ENCODE measurements at places on chromosomes 7 and 10.

- no peak for DNase-seq
These were observed 40.3 kb downstream of the ARHGAP22 start for GRCh38 chr10:48564466-48565160.

DNA sequence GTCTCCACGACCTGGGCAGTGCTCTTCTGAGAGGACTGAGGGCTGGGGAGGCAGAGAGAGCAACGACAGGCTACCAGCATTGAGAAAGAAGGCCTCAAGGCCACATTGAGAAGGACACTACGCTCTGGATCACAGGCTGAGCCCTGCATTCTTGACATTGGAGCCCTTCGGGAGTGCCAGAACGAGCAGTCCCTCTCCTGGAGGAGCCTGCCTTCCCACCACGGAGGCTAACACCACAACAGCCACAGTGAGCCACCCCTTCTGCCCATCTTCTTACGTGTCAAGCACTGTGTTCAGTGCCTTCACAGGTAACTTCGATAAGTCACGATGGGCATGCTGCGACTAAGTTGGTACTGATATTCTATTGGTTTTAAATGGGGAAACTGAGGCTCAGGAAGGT is 267.8 kb downstream of the RPS24 start:
- DNase-seq, result no peak

- no peak for DNase-seq
These were observed 27.5 kb downstream of the LMBR1 start for GRCh38 chr7:156865493-156865892.

DNA sequence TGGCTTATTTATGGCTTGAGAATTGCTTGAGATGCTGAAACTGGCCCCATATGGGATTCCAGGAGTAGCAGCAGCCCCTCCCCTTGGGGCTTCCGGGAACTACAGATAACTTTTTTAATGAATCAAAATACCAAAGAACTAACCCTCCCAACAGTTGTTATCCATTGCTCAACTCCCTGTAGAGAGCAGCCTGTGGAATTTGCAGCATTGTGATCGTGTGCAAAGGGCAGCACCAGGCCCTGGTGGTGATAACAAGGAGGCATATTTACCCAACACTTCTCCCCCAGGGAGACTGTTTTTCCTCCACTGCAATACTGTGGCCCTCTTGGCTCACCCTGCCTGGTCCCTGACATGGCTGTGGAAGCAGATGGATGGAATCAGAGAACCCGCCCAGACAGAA is 196.2 kb downstream of the PLXNA4 start:
- DNase-seq, result peak; percentile 95

- DNase-seq, result no peak
These were observed 42.5 kb upstream of the KCNMA1 start for GRCh38 chr10:77680065-77680464.

DNA sequence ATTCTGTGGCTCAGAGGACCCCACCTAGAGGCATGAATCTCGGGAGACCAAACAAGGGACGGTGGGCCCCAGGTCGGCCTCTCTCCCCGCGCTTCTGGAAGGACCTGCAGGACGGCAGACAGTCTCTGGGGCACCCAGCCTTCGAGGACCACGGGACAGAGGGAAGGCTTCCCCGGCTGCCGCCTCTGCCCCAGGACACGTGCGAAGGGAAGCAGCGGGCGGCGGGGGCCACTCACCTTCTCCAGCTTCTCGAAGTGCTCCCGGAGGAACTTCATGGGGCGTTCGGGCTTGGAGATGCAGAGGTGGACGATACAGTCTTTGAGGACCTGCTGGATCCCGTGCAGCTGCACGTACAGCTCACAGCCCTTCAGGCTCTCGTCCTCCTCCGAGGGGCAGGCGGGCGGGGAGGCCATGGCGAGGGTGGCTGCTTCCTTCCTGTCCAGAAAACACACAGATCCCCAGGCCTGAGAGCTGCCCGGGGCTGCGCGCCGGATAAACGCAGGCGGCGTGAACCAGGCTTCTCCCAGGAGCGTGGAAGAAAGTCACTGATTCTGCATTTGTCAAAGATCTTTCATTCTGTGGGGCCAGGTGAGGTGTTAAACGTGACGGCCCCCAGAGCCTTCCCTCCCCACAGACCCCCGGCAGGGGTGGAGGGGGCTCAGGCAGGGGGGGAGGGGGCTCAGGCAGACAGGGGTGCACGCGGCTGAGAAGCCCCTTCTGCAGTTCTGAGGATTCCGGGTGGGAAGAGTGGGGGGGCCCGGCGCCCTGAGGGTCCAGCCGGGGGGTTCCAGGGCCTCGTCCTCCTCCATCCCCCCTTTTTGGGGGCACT is 15.2 kb upstream of the DNAAF5 start:
- DNase-seq, result no peak

DNA sequence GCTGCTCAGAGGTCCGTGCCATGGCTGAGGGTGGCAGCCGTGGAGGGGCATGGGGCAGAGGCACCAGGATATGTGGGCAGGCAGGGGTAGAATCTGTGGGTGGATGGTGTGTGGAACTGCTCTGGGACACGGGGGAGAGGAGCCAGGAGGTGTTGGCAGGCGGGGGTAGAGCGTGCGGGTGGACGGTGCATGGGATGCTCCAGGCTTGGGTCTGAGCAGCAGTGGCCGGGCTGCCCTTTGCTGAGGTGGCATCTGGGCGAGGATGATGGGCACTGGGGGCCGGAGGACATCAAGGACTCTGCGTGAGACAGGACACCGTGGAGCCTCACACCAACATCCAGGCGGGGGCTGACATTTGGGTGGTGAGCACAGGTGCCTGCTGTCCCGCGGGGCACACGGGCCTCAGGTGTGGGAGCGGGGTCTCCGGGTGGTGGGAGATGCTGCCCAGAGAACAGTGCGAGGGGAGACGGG is 46.2 kb downstream of the JAKMIP3 start:
- DNase-seq, result no peak

- DNase-seq, result no peak
These were observed 19.6 kb upstream of the PRKAG2 start for GRCh38 chr7:151896486-151896885.

GRCh38 chr7:76428868-76429805 is 4.4 kb downstream of the ZP3 start:
- DNase-seq, result peak; percentile 55

- peak; percentile 59 for DNase-seq
These were observed 85.5 kb upstream of the PRKG1 start for GRCh38 chr10:50988792-50989191.

GRCh38 chr10:68192113-68192512 is 39.8 kb downstream of the ATOH7 start:
- DNase-seq, result no peak

DNA sequence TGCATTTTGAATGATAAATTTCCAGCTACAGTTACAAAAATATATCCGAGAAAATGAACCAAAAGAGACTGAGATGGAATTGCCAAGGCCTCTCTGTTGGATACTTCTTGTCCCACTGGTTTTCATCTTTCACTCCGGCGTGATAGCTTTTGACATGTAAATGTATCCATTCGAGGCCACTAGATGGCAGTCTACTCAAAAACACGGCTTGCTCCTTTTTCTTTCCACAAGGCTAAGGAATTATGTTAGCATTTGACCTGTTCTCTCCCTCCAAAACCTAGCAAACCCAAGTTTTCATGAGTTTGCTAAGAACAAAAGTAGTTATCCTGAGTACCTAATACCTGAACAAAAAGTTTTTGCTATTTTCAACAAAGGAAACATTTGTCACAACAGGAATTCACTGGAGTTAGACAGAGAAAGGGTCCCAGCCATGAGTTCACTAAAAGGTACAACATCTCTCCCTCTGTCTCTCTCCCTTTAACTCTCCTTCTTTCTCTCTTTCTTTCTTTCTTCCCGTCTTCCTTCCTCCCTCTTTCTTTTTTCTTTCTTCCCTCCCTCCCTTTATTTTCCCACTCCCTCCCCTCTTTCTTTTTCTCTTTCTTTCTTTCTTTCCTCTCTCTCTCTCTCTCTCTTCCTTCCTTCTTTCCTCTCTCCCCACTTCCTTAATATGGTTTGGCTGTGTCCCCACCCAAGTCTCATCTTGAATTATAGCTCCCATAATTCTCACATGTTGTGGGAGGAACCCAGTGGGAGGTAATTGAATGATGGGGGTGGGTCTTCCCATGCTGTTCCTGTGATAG is 207.9 kb upstream of the MYO3A start:
- DNase-seq, result peak; percentile 54

- peak; percentile 18 for DNase-seq
These were observed 683 bp downstream of the INSIG1 start for GRCh38 chr7:155298288-155298833.

DNA sequence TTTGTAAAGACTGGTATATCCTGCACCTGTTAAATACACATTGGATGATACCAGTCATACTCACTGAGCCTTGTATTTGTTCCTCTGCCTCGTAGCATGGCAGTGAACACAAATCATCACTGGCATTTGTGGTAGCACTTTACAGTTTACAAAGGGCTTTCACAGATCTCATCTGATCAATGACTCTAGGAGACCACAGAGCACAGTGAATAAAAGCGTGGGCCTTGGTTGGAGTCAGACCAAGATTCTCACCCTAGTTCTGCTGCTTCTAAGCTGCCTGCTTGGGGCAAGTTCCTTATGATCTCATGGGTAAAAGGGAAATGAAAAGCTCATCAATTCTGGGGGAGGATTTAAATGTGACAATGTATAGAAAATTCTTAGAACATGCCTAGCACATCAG is 129.9 kb upstream of the AGK start:
- no peak for DNase-seq

- DNase-seq, result peak; percentile 92
These were observed 246.1 kb downstream of the REEP3 start for GRCh38 chr10:63767138-63767801.

- peak; percentile 88 for DNase-seq
These were observed 109.8 kb upstream of the IL6 start for GRCh38 chr7:22617166-22617565.

- DNase-seq, result no peak
These were observed 6.9 kb downstream of the PILRA start for GRCh38 chr7:100380196-100380595.

- DNase-seq, result no peak
These were observed 5.1 kb upstream of the HOXA11 start for GRCh38 chr7:27189997-27190748.

DNA sequence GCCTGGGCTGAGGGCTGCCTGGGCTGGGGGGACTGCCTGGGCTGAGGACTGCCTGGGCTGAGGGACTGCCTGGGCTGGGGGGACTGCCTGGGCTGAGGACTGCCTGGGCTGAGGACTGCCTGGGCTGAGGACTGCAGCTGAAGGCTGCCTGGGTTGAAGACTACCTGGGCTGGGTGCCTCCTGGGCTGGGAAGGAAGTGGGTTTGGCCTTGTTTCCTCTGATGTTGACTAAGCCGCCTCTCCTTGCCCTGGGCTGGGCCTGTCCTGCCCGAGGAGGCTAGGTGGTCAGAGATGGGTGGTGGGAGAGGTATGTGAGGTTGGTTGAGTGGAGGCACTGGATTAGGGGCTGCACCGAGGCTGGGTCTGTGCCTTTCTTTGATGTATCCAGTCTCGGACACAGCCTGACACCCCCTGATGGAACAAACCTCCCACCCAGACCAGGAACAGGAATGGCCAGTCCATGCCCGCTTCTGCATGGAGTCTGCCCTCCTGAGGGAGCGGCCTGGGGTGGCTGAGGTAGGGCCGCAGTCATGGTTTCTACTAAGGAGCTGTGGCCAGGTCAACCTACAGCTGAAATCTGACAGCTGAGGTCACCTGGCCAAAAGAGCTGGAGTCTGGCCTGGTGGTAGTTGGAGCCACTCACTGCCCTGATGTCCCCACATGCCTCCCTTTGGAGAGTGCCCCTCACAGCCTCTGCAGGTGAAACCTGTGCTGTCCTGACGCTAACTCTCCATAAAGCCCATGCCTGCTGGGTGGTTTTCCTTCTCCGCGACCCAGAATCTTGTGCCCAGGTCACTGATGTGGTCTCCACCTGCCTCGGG is 22.3 kb downstream of the SCART1 start:
- DNase-seq, result no peak

- DNase-seq, result no peak
These were observed 24.8 kb downstream of the OR9A2 start for GRCh38 chr7:143002106-143002505.

GRCh38 chr10:95663496-95663895 is 7.0 kb upstream of the ALDH18A1 start:
- no peak for DNase-seq

GRCh38 chr10:75772153-75772887 is 340.9 kb downstream of the LRMDA start:
- DNase-seq, result peak; percentile 25

- peak; percentile 23 for DNase-seq
These were observed 131.9 kb downstream of the CALCR start for GRCh38 chr7:93442478-93443224.

- no peak for DNase-seq
These were observed 47.8 kb upstream of the PPP2R2D start for GRCh38 chr10:131852823-131853609.

- peak; percentile 1 for DNase-seq
These were observed 359.9 kb downstream of the GLRX3 start for GRCh38 chr10:130495891-130496636.

- DNase-seq, result peak; percentile 34
These were observed 1016.4 kb upstream of the SORCS1 start for GRCh38 chr10:108180878-108181277.

DNA sequence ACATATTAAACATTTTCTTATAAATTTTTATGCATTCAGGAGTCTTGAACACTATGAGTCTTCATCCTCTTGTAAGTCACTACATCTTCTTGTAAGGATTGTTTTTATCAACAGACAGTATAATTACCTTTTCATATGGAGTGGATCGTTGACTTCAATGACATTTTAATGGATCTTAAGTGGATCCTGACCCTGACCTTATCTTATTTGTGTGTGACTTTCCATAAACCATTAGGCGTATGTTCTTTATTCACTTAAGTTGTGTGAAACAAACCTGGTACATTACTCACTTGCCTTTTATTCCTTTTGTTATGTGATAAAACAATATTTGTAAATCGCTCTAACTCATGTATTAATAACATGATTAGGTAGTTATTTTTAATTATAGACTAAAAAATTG is 18.5 kb upstream of the SEMA3C start:
- no peak for DNase-seq

- DNase-seq, result no peak
These were observed 33.0 kb downstream of the ZNF33A start for GRCh38 chr10:38043516-38043915.

DNA sequence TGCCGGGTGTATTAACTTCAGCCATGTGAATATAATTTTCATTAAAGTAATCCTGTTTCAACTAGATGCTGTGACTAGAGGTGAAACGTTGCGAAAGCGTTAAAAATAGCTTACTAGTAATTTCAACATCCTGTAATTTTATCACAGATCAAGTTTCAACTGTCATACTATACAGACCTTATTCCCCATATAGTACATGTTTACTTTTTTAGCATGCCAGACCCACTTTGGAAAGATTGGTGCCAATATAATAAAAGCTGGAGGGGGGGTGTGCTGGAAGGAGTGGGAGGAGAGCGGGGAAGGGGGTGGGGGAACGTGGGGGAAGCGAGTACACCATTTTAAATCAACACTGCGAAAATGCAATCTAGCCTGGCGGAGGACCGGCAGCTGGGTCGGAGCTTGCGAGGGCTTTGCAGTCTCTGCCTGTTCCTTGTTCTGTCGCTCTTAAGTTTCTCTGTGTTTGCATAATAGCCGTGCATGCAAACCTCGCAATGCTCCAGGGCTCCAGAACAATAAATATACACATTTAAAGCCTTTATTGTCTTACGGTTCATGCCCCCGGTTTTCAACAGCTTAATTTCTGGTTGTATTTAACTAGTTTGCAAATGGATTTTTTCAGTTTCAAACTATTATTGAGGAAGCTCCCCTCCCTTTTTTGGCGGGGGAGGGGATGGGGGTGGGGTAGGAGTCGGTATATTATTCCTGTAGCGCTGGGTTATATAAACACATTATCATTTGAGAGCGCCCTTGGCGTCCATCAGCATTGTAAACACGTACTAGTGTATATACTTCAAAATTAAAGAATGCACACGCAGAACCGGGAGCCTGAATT is 1.3 kb upstream of the ARID5B start:
- peak; percentile 69 for DNase-seq
